ENCODE measurements at places on chromosomes 7 and 10.

GRCh38 chr7:14754631-14755030 is 147.9 kb downstream of the DGKB start:
- peak; percentile 19 for DNase-seq

GRCh38 chr7:22220941-22221340 is 136.0 kb downstream of the RAPGEF5 start:
- no peak for DNase-seq

DNA sequence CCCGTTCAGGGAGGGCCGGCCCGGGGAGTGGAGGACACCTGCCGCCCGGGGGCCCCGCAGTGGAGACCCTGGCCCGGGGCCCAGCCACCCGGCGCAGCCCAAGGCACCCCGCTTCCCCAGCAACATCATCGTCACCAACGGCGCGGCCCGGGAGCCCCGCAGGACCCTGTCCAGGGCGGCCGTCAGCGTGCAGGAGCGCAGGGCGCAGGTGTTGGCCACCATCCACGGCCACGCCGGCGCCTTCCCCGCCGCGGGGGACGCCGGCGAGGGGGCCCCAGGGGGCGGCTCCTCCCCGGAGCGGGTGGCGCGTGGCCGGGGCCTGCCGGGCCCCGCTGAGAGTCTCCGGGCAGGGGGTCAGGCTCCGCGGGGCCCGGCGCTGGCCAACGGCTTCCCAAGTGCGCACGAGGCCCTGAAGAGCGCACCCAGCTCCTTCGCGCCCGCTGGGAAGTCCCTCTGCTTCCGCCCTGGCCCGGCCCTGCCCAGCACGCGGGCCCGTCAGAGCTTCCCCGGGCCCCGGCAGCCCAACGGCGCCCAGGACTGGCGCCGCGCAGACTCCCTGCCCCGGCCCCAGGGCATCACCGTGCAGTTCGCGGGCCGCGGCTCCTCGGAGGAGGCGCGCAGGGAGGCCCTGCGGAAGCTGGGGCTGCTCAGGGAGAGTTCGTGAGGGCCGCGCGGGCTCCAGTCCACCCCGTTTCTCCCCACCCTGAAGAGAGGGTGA is 46.7 kb downstream of the PROSER2 start:
- DNase-seq = no peak

DNA sequence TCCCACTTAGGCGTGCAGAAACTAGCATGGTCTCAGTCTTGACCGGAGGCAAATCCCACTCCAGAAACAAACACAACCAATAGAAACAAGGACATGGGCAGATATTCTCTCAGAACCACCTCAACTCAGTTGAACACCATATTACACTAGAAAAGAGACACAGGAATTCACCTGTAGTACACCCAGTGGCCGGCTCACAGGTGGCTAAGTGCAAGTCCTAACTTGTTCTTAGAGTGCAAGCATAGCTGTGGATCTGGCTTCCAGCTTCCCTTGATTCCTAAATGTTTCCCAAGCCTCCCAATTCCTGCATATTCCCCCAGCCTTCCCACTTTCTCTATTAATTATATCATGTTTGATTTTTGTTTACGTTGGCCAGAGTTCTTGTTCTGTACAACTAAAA is 164.4 kb downstream of the TPK1 start:
- DNase-seq = no peak

DNA sequence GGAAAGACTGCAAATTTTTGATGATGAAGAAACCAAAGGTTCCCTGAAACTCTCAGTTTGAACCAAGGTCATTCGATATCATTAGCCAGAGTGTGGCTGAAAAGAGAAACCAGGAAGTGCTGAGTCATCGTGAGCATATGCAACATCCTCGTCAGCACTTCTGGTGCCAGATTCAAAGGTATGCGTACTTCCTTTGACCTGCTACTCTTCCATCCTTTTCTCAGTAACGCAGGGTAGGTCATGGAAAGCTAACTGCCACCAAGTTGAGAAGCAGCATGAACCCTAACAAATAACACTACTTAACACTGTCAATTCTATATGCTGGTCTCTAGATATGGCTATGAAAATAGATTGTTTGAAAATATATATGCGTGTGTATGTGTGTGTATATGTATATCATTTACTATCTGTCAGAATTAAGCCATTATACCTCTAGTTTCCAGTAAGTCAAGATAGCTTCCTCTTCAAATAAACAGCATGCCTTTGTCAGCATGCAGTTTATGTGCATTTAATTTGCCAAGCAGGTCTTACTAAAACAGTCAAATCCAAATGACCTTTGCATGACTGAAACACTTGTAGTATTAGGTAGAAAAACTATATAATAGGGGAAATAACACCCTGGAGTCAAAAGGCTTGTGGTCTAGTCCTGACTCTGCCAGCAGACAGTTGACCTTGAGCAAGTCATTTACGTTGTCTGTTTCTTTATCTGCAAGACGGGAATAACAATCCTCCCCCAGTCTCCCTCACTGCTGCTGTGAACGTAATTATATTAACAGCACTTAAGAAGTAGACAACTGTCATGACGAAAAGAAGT is 26.4 kb downstream of the CDK6 start:
- no peak for DNase-seq

GRCh38 chr7:122616951-122617350 is 82.0 kb downstream of the RNF133 start:
- no peak for DNase-seq

DNA sequence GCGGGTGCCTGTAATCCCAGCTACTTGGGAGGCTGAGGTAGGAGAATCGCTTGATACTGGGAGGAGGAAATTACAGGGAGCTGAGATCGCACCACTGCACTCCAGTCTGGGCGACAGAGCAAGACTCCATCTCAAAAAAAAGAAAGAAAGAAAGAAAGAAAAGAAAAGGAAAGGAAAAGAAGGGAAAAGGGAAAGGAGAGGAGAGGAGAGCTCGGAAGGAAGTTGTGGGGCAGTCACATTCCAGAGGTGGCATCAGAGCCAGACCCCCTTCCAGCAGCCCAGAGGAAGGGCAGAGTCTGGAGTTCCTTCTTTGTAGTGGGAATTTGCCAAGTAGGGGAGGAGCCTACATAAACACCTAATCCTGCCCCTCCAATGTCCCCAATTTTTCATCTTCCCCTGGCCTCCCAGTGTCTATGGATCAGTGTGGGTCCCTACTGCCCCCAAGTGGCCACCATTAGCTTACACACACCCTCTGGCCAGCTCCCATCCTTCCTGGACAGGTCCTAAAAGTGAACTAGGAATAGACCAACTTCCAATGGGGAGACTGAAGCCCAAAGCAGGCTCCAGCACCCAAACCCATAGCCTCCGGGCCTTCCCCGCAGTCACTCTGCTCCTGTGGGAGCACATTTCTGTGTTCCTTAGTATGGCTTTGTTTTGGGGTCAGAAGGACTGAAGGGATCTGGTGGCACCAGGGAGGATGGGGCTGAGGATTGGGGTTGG is 39.6 kb upstream of the HSPB1 start:
- peak; percentile 77 for DNase-seq

GRCh38 chr7:156327474-156327873 is 313.1 kb upstream of the RNF32 start:
- no peak for DNase-seq

- DNase-seq = no peak
These were observed 17.5 kb upstream of the PRTFDC1 start for GRCh38 chr10:24969841-24970281.

- DNase-seq = no peak
These were observed 562.6 kb upstream of the GALNT17 start for GRCh38 chr7:70569335-70569819.

Data from COR-L47 (cell line).